ENCODE measurements at places on chromosomes 16 and 17.

DNA sequence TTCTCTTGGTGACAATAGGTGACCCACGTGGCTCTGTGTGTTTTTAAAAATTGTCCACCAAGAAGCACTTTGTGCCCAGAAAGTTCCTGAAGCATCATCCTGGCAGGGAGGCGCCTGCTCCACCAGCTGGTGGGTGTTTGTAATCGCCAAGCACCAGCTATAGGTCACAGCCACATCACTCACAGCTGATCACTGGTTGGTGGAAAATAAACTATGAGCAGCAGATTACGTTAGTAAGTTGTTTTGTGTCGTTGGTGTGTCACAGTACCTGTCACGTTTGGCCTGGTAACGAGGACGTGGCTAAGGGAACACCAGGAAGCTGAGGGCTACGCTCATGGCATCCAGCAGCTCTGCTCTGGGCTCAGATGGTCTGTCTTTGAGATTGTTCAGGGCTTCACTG, 10.1 kb downstream of the MRM3 start:
- no peak for DNase-seq

DNA sequence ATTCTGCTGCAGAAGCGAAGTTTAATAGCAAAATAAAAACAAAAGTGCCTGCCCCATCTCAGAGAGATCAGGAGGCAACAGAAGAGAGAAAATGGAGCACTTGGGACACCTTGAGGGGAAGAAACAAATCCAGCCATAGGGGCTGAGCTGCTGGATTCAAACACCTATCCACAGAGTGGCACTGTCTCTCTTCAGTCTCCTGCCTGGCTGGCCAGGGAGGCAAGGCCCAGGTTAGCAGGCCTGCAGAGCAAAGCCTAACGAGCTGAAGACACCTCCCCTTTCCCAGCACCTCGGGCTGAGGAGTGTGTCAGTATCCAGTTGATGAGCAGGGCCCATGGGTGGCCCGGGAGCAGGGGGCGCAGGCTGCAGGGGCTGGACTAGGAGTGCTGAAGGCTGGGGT, 8.8 kb upstream of the KRT31 start:
- no peak for DNase-seq

DNA sequence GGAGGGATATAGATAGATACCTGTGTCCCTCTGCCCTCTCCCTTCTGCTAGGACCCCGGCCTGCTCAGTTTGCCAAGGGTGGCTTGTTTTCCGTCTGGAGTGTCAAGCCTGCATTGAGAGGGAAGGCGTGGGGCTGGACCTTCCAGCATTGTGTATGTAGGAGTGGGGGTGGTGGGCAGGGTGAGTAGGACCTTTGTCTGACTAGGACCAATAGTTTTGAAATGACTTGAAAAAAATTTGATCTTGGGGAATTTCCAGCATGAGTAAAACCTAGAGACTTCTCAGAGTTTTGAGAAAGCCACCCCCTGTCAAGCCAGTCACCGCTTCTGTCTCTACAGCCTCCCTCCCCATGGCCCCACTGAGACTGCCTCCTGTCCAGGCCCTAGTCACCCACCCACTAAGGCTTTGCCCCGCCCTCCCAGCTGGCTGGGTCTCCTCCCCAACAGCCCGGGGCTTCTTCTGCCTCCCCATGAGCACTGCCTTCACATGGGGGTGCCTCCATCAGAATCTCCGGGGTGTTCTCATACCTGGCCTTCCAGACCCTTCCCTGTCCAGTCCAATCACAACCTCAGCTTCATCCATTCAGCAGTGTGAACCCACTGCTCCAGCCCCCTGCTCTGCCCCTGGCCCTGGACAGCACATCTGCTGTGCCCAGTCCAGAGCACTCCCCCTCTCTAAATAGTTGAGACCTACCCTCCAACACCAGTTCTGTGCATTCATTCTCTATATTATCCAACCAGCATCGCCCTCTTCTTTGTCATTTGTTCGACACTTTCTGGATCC, 207.0 kb downstream of the MSI2 start:
- DNase-seq: no peak

DNA sequence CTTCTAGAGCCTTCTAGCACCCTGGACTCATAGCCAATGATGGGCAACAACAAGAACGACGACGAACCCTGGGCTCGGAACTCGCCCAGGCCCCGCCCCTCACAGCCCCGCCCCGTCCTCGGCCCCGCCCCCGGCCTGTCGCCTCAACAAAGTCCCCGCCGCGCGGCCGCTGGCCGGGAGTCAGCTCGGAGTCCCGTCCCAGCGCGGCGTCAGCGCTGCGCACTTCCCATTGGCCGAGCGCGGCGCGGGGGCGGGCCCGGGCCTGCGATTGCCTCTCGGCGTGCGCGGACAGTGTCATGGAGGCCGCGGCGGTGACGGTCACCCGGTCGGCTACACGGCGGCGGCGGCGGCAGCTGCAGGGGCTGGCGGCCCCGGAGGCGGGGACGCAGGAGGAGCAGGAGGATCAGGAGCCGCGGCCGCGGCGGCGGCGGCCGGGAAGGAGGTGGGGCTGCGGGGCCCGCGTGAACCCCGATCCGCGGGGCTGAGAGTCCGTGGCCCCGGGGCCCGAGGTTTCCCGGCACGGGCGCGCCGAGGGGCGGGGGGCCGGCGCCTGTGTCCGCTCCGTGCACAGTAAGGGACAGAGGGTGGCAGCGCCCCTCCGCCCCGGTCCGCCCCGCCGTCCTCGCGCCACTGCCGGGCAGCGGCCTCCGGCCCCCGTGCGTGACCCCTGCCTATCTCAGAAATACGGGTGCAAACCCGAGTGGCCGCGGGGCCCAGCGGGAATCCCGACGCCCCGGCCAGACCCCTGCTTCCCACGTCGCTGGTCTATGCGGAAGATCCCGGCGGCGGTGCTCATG, at the start of gene ENGASE:
Gene ENGASE, plus strand, starts transcription at position 176 of the 797 bp plus-strand sequence. Its CDS starts 121 bp downstream, at position 297.
- no peak for DNase-seq

GRCh38 chr16:31453255-31454204, 5.8 kb upstream of the ARMC5 start:
- DNase-seq: no peak

DNA sequence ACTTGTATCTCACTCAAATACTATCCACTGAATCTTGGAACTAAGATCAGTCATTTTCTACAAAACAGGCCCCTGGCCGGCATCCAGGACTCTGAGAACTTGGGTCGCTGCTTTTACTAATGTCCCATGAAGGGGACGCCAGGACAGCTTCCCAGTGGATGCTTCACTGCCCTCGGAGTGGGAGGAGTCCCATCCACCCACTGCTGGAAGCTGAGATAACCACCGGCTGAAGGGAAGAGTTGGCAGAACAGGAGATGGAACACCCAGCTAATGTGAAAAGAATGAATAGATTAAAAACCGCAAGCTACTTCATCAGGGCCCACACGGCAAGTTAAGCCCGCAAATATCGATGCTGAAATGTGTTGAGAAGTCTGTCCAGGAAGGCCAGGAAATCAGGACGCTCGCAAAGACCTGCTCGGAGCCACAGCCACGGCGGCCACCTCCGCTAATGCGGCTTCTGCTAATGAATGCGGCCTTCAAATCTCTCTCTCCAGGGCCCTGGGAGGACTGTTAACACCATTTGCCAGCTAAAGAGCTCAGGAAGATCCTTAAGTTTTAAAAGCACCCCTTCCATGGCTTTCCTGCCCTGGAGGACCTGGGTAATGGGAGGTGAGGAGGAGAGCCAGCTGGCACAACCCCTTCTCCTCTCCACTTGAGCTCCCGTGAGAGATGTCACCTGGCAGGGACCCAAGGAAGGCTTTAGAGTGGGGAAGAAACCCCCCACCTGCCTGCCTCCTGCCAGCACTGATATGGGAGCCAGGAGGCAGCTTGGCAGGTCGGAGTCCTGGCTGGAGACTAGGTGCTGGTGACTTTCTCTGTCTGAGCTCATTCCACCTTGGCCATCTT, 226.6 kb upstream of the RPL38 start:
- DNase-seq: no peak

DNA sequence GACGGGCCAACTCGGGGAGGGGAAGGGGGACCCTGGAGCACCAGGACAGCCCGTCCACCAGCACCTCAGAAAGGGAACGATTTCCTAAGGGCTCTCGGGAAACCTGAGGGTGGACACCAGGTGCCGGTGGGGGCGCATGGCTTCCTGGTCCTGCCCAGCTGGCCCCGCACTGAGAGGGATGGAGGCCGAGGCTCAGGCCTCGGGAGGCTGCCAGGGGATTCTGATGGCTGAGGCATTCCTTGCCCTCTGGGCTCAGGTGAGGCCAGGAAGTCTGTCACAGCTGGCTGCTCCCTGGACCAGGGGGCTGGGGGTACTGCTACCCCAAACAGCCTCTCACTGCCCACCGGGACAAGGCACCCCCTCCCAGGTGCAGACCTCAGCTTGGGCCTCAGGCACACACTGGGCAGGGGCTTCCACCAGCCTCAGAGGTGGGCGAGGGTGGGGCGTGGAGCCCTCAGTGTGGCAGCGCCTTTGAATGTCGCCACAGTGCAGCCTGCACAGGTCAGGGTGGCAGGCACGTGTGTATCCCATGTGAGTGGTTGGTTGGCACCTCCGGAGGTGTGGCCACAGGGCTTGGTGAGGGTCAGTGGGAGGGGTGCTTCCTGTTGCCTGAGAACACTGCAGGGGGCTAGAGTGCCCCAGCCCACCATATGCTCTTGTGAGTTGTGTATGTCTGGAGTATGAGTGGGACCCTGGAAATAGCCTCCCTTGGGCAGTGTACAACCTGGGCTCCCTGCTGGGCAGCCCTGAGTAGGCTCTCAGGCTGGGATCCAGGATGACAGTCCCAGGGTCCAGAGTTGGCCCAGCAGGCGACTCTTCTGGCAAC, 3.9 kb upstream of the FSCN2 start:
- DNase-seq: no peak
